Stimulated activated CD8-positive, alpha-beta memory T cell treated with anti-CD3 and anti-CD28 coated beads, Interleukin-12 subunit alpha, Interleukin-12 subunit beta, amount 100 ng/mL, for 1 hour (primary cell): ENCODE measurements at places on chromosomes 1 and 21.
A peak's percentile ranks its signal among the peaks of the same experiment; 100 is the strongest.

GRCh38 chr1:42817440-42817767 lies 207 bp upstream of the SVBP start:
- DNase-seq, result no peak

- DNase-seq, result no peak
Observed at GRCh38 chr1:51247022-51247421, 10.9 kb downstream of the RNF11 start.

- no peak for DNase-seq
Observed at GRCh38 chr1:248825573-248825908, 174 bp downstream of the SH3BP5L start.

DNA sequence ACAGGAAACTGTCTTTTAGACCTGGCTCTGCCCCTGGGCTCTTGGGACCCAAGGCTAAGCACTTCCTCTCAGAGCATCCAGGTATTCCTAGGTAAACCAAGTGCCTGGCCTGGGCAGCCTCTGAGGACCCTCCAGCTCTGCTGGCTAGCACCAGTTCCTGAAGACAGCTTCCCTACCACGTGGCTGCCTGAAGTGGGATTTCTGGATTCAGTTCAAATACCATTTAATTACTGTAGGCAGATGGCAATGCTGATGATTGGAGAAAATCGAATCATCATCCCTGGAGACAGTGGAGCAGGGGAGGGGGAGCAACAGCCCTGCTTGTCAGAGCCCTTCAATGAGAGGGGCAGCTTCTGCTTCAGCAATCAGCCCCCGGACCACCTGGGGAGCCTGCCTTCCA lies 11.9 kb downstream of the KIF21B start:
- no peak for DNase-seq

GRCh38 chr1:183569801-183570200 lies 20.5 kb downstream of the NCF2 start:
- DNase-seq, result no peak

DNA sequence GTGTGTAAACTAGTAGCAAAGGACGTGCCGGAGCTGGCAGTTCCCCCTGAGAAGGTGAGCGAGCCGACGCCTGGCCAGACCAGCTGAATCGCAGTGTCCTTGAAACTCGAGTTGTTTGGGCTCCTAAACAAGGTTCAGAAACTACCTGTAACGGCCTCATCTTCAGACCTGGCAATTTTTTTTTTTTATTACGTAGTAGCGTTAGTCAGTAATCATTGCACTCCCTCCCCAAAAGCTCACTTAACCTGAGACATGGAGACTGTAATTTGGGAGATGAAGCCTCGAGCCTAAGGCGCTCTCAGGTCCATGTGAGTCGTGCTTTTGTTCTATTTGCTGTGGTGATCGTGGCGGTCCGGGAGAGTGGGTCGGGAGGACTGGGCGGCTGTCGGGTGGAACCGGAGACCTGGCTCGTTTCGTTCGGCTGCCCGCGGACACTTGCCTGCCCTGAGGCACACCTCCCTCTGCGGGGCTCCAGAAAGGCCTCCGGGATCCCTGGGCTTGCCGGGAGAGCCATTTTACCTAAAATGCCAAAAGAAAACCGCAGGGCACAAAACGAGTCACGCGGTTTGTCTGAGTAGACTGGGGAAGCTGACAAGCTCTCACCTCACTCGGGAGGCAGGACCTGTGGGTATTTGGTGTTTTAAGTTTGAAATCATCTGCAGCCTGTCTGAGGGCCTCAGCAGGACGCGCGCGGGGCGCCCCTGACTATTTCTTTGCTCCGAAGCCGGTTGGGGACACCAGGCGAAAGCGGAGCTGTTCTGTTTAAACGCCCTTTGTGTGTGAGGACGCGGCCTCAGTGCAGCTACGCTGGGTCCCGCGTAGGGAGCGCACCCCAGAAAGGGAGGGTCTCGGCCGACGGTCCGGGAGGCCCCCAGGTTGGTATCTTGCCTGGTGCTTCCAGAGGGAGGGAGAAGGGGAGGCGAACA lies 722 bp downstream of the LHX8 start:
- no peak for DNase-seq

DNA sequence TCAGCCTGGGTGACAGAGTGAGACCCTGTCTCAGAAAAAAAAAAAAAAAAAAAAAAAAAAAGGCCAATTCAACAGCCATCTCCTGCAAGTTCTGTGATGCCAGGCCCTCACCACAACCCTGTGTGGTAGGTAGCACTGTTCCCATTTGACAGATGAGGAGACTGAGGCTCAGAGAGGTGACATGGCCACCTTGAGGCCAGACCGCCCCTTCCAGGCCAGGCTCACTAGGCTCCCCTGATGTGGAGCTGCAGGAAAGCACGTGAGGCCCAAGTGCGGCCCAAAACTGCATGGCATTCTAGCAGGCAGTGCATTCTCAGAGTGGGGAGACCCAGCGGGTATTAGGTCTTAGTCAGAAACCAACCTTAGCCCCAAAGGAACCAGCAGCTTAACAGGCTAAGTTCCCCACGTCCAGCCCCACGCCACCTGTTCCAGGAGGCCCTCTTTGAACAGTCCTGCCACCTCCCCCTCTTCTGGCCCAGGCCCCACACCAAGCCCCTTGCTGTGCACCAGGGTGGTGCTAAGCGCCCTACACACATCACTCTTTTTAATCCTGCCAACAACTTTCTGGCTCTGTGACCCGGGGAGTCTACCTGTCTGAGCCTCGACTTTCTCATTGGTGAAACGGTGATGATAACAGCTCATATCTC lies 11.7 kb upstream of the ECE1 start:
- no peak for DNase-seq

DNA sequence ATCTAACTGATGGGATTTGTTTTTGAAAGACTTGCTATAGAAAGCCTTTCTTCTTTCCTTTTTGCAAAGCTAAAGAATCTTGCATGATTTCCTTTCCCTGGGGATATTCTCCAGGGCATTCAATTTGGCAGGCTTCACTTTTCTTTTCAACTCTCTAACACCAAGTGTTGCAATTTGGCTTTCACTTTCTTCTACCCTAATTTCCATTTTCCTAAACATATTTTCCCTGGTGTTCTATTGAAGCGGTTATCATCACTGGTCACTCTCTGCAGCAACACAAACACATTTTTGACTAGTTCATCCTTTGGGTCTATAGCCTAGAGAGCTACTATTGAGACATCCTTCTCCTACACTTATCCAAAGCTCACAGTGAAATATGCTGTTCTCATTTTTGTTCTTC lies 424.5 kb downstream of the NEGR1 start:
- DNase-seq, result no peak

DNA sequence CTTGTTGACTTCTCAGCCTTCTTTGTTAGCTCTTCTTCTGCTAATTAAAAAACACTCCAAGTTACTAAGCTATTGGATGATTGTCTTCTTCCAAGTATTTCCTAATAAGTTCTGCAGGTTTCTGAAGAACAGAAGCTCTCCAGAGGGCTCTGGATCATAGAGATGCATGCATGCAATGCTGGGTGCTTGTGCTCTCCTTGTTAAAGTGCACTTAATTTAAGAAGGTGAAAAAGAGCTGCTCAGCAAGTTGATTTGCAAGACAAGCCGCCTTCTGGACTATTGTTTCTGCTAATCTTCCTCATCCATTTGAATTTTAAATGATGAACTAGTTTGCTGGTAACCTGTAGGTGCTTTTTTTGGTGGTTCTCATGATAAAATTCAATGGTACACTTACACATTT lies 16.1 kb downstream of the RRP15 start:
- no peak for DNase-seq

GRCh38 chr1:109228167-109228566 lies 14.4 kb downstream of the SARS1 start:
- DNase-seq, result no peak

- no peak for DNase-seq
Observed at GRCh38 chr1:172969611-172970010, 81.1 kb downstream of the TNFSF18 start.

DNA sequence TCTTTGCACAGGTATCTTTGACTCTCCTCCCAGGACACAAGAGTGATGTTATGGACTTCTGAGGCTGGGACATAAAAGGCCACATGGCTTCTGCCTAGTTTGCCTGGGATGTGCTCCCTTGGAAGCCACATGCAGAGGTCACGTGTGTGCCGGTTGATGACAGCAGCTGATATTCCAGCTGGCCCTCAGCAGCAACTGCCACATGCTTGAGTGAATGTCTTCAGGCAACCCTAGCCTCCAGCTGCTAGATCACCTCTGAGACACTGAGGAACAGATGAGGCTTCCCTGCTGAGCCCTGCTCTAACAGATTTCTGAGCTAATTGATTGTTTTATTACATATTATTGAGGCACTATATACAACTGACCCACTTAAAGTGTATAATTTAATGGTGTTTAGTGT lies 11.6 kb upstream of the AKR7A3 start:
- no peak for DNase-seq

- no peak for DNase-seq
Observed at GRCh38 chr1:1246577-1247340, at the start of gene C1QTNF12. Gene C1QTNF12 (minus strand): TSS chr1:1246722. CDS start chr1:1246690, 32 bp downstream.

DNA sequence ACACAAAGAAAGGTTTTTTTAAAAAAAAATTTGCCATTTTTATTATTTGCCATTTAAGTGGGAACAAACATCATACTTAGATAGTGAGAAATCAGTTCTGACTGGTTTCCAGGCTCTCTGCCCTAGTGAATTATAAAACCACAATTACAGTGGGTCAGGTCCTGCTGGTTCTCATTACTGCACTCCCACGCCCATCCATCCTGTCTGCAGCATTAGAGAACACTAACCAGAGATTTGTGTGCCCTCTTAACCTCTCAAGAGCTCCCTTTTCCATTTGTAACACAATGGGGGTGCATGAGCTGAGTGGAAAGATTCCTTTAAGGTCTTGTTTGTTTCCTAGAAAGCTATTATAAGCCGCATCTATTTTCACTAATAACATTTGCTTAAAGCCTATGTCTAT lies 489.3 kb downstream of the AMY1C start:
- DNase-seq, result no peak

DNA sequence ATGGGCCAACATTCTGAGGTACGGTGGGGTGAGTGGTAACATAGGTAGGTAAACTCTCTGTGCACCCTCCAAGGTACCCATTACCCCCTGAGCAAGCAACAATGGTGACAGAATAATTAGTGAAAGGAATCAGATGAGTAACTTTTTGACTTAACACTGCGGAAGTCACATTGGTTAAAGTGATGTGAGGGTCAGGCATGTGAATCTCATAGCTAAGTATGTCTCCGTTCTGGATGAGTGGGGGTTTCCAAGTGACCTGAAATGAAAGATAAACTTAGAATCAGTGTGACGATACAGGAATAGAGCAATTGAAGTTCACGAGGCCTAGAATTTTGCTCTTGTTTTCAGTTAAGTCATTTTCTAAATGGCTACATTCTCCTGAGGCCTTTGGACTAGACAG lies 311.7 kb downstream of the KCTD3 start:
- no peak for DNase-seq

GRCh38 chr21:45439161-45439872 lies 34.4 kb downstream of the COL18A1 start:
- peak; percentile 76 for DNase-seq

- DNase-seq, result no peak
Observed at GRCh38 chr1:221724931-221725605, 16.8 kb downstream of the DUSP10 start.

DNA sequence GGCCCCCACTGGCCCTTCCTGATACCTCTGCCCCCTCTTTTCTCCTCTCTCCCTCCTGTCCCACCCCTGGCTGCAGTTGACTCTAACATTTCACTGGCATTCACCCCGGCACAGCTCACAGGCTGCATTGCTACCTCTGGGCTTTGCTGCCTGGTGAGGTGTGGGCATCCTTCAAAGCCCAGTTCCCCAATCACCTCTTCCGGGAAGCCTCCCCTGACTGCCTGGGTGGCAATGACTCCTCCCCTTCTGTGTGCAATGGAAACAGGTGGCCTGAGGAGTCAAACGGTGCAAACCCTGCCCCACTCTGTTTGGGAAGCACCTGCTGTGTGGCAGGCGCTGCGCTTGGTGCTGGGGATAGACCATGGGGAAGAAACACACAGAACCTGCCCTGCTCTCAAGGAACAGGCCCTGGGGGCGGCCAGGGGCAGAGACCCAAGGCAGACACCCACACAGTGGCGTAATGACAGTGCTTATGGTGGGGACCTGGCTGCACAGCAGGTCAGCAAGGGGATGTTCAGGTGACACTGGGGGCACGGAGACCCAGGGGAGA lies 39.3 kb upstream of the POFUT2 start:
- DNase-seq, result no peak

DNA sequence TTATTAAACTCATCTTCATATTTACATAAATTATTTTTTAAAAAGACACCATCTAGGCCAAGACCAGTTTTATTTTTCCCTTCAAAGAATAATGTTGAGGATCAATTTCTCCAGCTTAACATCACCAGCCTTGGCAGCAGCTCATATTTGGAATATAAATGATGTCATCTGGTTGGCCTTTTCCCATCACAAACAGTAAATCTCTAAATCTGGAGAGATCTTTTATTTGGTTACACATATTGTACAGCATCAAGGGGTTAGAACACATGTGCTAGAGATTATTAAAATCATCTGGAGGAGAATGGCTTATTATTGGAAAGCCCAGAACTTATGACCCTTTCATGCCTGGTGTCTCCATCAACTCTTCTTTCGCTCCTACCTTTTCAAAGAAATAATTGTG lies 508.8 kb downstream of the PLPP3 start:
- DNase-seq, result no peak

DNA sequence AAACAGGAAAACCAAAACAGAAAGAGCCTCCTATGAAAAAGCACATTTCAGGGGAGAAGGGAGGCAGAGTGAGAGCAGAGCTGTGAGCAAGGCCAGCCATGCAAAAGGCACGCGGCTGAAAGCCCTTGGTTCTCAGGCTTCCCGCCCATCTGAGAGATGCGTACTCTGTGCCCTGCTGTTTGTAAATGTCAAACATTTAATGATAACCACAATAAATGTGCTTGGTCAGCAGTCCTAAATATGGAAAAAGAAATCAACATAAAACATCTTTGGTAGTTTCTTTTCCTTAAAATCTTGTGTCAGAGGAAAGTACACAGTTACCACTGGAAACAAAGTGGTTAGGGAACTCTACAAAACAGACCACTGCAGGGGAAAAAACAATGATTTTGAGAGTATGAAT lies 283.1 kb downstream of the DSCAM start:
- no peak for DNase-seq

- no peak for DNase-seq
Observed at GRCh38 chr1:145879775-145880174, 5.9 kb downstream of the ANKRD35 start.

DNA sequence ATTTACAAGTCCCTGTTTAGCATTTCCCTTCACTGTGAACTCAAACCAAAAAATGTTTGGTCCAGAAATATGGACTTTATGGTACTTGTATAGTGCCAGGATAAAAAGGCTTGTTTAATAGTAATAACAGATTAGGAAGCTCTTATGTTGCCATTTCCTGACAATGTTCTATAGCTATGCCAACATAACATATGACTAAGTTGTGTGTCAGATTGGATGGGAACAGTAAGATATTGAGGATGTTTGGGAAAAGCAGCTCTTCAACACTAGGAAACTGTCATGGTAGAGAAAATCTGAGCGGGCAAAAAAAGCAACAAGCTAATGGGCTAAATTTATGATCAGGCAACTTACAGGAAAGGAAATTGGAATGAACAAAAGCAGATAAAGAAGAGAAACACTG lies 287.1 kb upstream of the ADGRL4 start:
- DNase-seq, result no peak

- DNase-seq, result no peak
Observed at GRCh38 chr1:153768316-153769181, 6.7 kb upstream of the SLC27A3 start.

- DNase-seq, result peak; percentile 16
Observed at GRCh38 chr21:34603002-34603709, 11.8 kb downstream of the RCAN1 start.

- no peak for DNase-seq
Observed at GRCh38 chr1:76955652-76956051, 88.4 kb downstream of the ST6GALNAC5 start.

- DNase-seq, result no peak
Observed at GRCh38 chr1:210541680-210542358, 213.1 kb downstream of the HHAT start.
